Activated T-cell treated with anti-CD3 and anti-CD28 coated beads for 4 hours (primary cell): ENCODE measurements at places on chromosomes 2 and 18.
A peak's percentile ranks its signal among the peaks of the same experiment; 100 is the strongest.

GRCh38 chr2:73063909-73064875 lies 7.3 kb downstream of the SFXN5 start:
- no peak for DNase-seq

DNA sequence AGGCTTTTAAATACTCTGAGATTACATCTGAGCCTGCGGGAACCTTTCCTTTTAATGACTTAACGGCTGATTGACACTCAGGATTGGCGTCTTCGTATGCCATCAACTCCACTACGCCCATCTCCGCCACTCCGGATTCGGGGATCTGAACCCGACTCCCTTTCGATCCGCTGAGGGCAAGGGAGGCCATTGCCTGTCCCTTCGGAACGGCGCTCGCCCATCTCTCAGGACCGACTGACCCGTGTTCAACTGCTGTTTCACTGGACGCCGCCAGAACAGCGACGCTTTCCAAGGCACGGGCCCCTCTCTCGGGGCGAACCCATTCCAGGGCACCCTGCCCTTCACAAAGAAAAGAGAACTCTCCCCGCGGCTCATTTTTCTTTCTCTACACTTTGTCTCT lies 90.4 kb downstream of the PID1 start:
- DNase-seq: no peak

- no peak for DNase-seq
Measured at GRCh38 chr2:208607694-208608093, 201.1 kb downstream of the PTH2R start.

DNA sequence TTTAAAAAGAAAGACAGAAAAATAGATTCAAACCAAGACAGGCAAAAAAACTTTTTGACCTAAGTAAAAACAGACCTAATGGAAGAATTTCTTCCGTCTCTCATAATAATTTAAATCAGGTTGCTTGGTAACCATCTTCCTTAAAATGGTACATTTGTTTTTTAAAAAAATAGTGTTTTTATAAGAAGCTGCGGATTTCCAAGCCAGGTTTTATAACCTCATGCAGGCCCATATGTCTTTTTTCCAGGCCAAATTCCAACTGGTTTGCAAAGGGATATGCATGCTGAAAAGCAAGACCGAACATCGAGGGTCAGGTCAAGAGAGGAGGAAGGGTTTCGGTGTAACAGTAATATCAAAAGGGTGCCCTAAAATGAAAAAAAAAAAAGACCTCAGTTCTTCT lies 172.9 kb downstream of the MAIP1 start:
- no peak for DNase-seq

GRCh38 chr18:9825571-9826073 lies 60.2 kb upstream of the TXNDC2 start:
- no peak for DNase-seq

DNA sequence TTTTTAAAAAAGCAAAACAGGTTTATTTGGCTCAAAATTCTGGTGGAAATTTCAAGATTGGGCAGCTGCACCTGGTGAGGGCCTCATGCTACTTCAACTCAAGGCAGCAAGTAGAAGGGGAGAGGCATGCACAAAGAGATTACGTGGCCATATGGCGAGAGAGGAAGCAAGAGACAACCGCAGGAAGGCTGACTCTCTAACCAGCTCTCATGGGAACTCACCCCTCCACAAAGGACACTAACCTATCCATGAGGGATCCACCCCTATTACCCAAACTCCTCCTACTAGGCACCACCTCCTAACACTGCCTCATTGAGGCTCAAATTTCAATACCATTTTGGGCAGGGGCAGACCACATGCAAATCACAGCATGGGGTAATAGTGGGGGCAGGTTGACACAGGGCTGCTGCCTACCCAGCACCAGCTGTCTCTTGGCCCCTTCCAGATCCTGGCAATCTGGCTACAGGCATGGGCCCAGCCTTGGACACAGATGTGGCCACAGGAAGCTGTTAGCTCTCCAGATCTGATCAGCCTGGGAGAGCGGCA lies 2.0 kb upstream of the CAPN10 start:
- no peak for DNase-seq

DNA sequence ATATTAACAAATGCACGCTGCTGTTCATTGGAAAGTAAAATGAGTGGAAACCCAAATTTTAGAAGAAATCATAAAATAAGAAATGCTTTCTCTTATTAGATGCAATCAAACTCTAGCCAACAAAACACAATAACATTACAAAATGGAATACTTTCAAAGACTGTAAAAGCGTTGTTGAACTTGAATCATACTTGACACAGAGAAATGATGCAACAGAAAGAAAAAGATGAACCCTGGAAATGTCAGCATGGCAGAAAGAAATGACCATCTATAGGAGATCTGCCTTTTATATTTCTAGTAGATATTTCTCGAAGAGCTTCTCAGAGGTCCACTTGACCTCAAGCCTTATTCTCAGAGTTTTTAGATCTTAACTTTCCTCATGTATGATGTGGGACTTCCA lies 170.6 kb upstream of the MEIS1 start:
- no peak for DNase-seq

DNA sequence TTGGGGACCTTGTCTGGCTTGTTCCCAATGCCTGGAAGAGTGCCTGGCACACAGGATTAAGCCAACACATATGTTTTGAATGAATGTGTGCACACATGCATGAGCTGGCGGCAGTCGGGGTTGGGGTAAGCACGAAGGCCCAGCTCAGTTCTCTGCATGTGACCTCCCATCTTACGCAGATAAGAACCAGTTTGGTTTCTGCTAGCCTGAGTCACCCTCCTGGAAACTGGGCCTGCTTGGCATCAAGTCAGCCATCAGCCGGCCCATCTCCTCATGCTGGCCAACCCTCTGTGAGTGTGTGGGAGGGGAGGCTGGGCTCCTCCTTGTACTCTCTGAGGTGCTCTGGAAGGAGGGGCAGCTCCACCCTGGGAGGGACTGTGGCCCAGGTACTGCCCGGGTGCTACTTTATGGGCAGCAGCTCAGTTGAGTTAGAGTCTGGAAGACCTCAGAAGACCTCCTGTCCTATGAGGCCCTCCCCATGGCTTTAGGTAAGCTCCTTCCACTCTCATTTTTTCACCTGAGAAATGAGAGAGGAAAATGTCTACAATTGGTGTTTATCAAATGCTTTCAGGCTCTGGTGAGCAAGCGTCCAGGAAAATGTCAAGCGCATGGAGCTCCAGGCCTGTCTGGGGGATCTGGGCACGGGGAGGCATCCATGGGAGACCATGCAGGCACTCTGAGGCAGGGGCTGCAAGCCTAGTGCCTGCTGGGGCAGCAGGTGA lies 9.7 kb upstream of the IL1RN start:
- no peak for DNase-seq

GRCh38 chr18:63317982-63318888 lies 1.3 kb downstream of the BCL2 start:
- DNase-seq: peak; percentile 70

DNA sequence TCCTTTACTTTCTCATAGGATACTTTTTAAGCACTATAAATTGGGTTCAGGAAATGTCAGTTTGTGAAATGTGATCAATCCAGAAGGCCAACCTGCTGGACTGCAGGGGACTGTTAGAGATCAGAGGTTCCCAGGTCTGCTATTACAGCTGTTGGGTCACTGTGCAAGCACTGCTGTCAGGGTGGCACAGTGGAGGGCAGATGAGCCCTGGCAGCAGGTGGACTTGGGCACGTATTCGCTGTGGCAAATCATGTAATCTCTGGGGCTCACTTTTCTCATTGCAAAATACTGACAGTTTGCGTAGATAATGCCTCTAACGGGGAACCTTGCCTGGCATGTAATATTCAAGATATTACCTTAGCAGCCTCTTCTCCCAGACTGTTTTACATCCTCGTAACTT lies 18.1 kb downstream of the RAB31 start:
- no peak for DNase-seq

- no peak for DNase-seq
Measured at GRCh38 chr18:8818982-8819381, 113.6 kb downstream of the MTCL1 start.

DNA sequence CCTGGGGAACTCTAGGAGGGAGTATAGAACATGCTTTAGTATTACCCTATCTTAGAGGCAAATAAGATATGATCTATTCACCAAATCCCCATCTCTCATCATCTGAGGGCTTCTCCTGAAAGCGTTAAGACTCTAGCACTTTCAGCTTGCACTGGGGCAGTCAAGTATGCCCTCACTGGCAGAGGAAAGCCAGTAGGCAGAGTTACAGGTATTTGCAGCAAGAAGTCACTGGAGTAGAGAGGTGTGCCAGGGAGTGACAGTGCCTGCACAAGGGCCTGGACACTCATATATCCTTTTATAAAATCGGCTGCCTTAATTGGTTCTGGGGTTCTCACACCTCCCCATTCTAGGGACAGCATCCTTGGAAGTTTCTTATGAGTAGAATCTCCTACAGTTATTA lies 31.9 kb upstream of the CCDC85A start:
- no peak for DNase-seq

DNA sequence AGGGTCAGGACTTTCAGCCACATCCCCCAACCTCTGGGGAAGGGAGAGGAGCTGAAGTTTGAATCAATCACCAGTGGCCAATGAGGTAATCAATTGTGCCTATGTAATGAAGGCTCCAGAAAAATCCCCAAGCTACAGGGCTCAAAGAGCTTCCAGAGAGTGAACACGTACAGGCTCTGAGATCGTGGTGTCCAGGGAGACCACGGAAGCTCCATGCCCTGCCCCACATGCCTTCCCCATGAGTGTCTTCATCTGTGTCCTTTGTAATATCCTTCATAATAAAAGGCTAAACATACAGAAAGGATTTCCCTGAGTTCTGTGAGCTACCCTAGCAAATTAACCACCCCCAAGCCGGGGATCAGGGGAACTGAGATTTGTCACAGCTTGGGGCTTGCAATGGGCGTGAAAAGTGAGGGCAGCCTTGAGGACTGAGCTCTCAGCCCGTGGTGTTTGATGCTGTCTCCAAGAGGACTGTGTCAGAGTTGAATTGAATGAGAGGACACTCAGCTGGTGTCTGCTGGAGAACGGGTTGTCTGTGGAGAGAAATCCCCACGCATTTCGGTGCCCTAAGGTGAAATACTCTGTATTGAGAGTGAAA lies 25.5 kb upstream of the TUBB6 start:
- no peak for DNase-seq

- no peak for DNase-seq
Measured at GRCh38 chr2:49261781-49262180, 107.5 kb upstream of the FSHR start.

- no peak for DNase-seq
Measured at GRCh38 chr2:64635976-64636911, 17.5 kb downstream of the SERTAD2 start.

GRCh38 chr2:196421880-196422279 lies 217.6 kb upstream of the CCDC150 start:
- DNase-seq: no peak

GRCh38 chr2:238139196-238140039 lies 950 bp downstream of the KLHL30 start:
- DNase-seq: no peak

- DNase-seq: no peak
Measured at GRCh38 chr2:219517954-219518778, 3.9 kb downstream of the ASIC4 start.

GRCh38 chr2:61802548-61802947 lies 51.3 kb downstream of the FAM161A start:
- no peak for DNase-seq

GRCh38 chr2:227597998-227598397 lies 695 bp upstream of the SCYGR2 start:
- DNase-seq: no peak

- DNase-seq: no peak
Measured at GRCh38 chr18:64803471-64803870, 654.6 kb upstream of the LINC00305 start.

DNA sequence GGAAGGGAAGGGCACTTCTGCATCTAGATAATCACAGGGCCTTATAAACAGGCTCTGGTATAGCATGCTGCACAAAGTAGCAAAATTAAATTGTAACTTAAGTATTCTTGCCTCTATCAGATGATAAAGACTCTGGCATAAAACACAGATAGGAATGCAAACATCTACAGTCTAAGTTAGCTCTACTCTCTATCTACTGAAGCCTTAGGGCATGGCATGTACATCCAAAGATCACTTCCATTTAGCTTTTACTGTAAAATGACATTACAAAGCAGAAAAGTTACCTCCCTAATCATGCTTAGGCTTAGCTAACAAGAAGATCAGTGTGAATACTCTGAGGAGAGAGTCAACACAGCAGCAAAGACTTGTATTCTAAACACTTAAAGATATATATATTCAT lies 90.7 kb downstream of the NOL10 start:
- no peak for DNase-seq

DNA sequence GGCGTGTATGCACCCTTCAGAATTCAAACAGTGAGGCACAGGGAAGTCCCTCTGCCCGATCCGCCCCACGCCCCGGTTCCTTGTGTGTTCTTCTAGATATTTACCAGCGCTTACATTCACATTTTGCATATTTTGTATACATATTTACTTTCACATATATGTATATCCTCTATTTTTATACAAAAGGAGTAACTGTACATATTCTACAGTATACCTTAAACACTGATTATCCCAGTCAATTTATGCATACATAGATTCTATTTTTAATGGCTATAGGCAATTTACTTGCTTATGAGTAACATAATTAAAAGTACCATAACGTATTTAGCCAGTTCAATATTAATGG lies 307 bp upstream of the DUSP11 start:
- DNase-seq: no peak

- no peak for DNase-seq
Measured at GRCh38 chr2:201904538-201905420, 98.4 kb downstream of the CDK15 start.
